ENCODE measurements at places on chromosomes 13 and 19.

DNA sequence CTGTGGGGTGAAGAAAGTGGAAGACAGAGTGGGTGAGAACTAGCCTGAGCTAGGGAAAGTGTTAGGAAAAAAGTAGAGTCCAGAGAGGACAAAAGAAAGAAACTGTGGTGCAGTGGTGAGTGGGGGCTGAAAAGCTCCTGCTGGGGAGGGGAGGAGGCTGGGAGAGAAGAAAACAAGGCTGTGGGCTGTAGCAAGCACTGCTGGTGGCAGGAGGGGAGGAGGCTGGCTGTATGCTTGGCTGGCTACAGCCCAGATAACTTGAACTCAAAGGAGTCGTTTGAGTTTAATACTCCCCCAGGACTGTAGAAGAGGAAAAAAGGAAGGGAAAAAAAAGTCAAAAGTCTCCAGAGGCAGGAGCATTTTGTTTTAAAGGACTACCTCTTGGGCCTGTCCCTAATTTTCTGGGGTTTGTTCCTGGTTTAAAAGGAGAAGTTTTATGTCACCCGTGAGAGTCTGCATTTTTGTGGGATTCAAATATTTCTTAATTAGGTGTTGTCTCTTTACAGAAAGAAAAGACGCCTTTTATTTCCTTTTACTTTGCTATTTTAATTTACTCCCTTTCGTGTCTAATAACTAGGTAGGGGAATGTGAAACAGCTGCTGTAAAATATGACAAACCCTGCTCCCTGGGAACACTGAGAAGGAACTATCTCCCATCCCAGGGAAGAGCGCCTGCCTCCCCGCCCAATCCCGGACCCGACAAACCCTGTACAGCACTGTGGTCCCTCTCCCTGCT is 21.7 kb downstream of the ZIC5 start:
- DNase-seq = no peak

DNA sequence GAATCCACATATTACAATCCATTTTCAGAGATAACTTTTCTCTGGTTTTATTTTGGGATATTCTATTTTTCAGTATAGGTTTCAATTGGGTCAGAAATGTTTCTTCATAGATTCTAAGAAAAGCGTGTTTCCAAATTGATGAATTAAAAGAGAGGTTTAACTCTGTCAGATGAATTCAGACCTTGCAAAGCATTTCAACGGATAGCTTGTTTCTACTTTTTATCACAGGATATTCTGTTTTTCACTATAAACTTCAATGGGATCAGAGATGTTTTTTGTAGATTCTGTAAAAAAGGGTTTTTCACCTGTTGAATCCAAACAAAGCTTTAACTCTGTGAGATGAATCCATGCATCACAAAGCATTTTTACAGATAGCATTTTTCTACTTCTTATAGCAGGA is 1498.1 kb downstream of the UQCRFS1 start:
- DNase-seq = no peak

GRCh38 chr19:55640043-55640576 is 692 bp upstream of the ZNF580 start:
- peak; percentile 52 for DNase-seq

DNA sequence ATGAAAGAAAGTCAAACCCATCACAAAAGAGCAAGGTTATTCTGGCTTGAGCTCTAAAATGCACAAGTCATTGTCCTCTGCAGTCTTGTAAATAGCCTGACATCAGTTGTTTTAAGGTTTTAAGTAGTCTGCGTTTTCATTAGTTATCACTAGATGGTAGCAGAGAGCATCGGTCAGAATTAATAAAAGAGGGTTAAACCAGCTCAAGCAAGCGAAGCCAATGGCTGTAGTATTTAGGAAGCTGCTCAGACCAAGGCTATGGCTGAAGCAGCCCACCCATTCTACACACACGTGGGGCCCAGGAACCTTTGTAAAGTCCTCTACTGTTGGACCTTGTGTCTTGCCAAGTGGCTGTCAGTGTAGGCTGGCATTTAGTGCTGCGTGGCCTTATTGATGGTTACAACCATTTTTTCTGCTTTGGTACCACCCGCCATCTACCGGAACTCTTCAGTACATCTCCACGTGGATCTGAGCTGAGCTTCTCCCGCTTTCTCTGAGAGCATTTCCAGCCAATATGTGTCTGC is 13.3 kb upstream of the ZNF57 start:
- no peak for DNase-seq
